ENCODE measurements at places on chromosomes 6 and 20. TPM values are rescaled to one million over a fixed set of nuclear protein-coding genes. Genes with fewer than 3 reads are reported as not detected.

OR2H2 gene
- total RNA-seq, result not detected

DCDC2 gene
- total RNA-seq, result not detected

SAMD5 gene
- total RNA-seq, result 4.0 TPM

GRCh38 chr6:143955971-143956370, 52.1 kb downstream of the PLAGL1 start:
- no peak for DNase-seq

- no peak for DNase-seq
Measured at GRCh38 chr6:47650553-47651432, 47.6 kb upstream of the ADGRF4 start.

Data from LHCN-M2 (cell line).